ENCODE measurements at places on chromosomes 12 and 14. TPM values are rescaled to one million over a fixed set of nuclear protein-coding genes. Genes with fewer than 3 reads are reported as not detected.

Gene IRAK3
- polyA plus RNA-seq: 35.9 TPM

Gene ERBB3
- polyA plus RNA-seq: 73.2 TPM

Gene USP44
- polyA plus RNA-seq: 4.1 TPM

- no peak for DNase-seq
Observed at GRCh38 chr14:54102051-54102456, 145.4 kb upstream of the BMP4 start.

DNA sequence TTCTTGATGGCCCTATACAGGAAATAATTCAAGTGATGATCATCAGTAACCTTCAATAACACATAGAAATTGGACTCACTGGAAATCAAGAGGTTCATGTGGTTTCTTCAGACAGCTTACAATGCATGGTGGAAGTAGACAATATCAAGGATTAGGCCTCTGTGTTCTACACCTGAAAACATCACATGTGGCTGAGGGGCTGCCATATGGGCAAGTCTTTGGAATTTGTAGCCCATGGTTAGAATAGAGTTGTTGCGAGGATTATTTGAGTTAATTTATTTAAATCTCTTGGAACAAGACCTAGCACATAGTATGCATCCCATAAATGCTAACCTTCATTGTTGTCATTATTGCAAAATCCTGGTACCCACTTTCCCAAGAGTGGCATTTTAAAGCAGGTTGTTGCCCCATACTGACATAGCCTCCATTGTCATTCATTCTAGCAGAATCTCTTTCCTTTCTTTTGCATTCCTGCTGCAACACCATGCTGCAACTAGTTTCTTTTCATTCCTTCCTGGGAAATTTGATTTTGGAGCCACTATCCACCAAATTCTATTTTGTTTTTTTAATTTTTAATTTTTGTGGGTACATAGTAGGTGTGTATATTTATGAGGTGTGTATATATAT is 352.7 kb upstream of the NAV3 start:
- no peak for DNase-seq

- no peak for DNase-seq
Observed at GRCh38 chr12:65943388-65944137, 119.3 kb downstream of the HMGA2 start.

- DNase-seq: no peak
Observed at GRCh38 chr14:74893614-74894091, 11.9 kb downstream of the DLST start.

Measured in right lung (tissue), 10 donors.